ENCODE measurements at places on chromosomes 4 and X.

DNA sequence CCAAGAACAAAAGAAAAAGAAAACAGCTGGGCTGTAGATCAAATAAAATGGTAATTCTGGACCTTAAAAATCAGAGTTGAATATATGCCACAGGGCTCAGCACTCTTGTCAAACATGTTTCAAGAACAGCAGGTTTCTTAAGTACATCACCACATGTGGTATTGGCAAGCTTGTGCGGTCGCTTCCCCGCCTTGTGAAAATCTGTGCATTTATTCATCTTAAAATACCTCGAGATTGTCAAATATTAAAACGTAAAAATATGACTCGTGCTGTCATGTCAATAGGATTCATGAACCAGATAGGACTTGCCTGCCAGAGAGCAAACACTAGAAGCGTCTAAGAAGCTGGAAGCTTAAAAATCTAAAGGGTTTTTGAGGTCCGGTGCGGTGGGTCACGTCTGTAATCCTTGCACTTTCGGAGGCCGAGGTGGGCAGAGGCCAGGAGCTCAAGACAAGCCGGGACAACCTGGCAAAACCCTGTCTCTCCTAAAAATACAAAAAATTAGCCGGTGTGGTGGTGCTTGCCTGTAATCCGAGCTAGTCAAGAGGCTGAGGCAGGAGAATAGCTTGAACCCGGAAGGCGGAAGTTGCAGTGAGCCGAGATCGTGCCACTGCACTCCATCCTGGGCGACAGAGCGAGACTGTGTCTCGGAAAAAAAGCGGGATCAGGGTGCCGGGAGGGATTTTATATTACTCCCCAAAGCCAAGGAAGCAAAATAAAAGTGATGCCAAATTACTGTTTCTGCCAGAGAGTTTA, 40.2 kb upstream of the TMEM154 start:
- no peak for DNase-seq

GRCh38 chr4:40956721-40957255, 207.0 kb downstream of the NSUN7 start:
- no peak for DNase-seq

GRCh38 chrX:132480581-132481203, 8.1 kb downstream of the MBNL3 start:
- no peak for DNase-seq

GRCh38 chr4:165207016-165207430, 338 bp upstream of the KLHL2 start:
- no peak for DNase-seq

GRCh38 chr4:185911556-185912064, 99.6 kb upstream of the SORBS2 start:
- DNase-seq = no peak

DNA sequence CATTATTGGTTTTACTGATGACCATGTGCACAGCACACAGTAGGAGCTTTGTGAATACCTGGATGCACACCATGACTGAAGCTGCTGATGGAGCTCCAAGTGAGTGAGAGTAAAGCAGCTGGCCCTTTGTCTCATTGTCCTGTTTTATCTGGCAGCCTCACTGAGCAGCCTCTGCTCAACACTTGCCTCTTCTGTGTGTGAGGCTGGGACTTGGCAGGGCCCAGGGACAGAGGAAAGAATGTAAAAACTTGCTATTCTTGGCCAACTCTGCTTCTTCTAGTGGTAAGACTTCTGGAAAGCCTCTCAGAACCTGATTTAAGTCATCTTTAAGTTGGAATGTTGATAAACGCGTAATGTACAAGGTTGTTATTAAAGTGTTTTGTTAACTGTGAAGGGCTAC, 61.4 kb downstream of the BEX1 start:
- DNase-seq = no peak

- no peak for DNase-seq
Measured at GRCh38 chr4:107151173-107151572, 115.1 kb upstream of the DKK2 start.

- no peak for DNase-seq
Measured at GRCh38 chr4:108080747-108081146, 88.0 kb downstream of the LEF1 start.

DNA sequence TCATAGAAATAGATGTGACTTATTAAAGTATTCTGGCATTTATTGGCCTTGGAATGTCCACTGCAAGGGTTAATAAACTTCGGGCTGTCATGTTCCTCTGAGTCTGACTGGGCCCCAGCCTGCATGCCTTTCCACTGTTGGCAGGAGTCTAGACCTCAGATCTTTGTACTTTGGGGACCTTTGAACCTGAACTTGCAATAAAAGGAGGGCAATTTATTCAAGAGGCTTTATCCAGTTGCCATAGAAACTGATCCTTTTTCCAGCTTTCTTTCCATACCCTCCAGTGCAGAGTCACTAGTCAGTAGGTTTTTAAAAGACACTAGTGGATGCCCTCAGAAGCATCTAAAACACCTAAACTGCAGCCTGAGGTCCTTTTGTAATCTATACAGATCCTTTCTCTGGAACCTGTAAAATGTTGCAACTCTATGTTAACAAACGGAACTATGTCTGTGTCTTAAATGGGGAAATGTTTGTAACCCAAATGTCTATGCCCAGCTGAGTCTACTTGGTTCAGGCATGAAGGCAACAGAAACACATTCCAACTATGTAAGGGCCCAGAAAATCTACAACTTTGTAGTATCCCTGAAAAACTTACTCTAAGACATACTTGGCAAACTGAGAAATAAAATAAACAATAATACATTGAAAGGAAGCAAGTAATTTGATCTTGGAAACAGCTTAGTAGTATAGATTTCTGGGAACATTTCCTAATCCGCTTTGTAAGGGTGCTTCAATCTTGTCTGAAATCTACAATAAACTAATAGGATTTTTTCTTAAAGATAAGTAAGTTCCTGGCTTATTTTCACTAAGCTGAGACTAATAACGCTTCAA, 41.5 kb downstream of the SOWAHB start:
- DNase-seq = peak; percentile 39

GRCh38 chr4:13559413-13559812, 15.1 kb upstream of the NKX3-2 start:
- DNase-seq = no peak

DNA sequence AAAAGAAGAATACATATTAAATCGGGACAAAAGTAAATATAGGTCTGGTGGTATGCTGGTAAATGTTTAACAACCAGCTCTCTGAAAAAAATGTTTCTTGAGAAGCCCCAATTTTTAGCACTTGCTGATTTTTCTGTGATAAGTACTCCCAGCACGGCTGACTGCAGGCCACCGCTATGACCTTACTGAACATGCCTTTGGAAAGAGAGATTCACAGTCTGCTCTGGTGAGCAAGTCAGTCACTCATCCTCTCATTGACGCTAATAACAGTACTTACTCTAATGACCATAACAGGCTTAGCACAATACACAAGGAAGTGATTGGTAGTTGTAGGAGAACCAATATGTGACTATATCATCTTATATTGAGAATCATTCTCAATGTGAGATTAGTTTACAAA, 98.9 kb upstream of the BLTP1 start:
- no peak for DNase-seq

- DNase-seq = no peak
Measured at GRCh38 chr4:67035986-67036385, 509.3 kb downstream of the CENPC start.

GRCh38 chrX:136711147-136711546, 63.2 kb downstream of the CD40LG start:
- DNase-seq = peak; percentile 41
